ENCODE measurements at places on chromosomes 6 and 20.

DNA sequence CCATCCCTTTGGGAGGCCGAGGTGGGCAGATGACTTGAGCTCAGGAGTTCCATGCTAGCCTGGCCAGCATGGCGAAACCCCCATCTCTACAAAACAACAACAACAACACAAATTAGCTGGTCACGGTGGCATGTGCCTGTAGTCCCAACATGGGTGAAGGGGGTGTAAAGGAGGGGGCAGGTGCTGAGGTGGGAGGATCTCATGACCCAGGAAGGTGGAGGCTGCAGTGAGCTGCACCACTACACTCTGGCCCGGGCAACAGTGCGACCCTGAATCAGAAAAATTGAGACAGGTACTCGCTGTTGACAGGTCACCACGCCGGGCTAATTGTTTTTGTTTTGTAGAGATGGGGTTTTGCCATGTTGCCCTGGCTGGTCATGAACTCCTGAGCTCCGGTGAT, 4.2 kb downstream of the SCAF8 start:
- no peak for DNase-seq

GRCh38 chr20:64131406-64131805, 24.0 kb upstream of the NPBWR2 start:
- DNase-seq = no peak

DNA sequence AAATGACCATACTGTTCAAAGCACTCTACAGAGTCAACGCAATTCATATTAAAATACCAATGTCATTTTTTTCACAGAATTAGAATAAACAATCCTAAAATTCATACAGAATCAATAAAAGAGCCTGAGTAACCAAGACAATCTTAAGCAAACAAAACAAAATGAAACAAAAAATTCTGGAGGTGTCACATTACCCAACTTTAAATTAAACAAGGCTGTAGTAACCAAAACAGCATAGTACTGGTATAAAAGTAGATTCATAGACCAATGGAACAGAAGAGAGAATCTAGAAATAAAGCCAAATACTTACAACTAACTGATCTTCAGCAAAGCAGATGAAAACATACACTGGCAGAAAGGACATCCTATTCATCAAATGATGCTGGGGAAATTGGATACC, 346.9 kb upstream of the JAG1 start:
- no peak for DNase-seq

DNA sequence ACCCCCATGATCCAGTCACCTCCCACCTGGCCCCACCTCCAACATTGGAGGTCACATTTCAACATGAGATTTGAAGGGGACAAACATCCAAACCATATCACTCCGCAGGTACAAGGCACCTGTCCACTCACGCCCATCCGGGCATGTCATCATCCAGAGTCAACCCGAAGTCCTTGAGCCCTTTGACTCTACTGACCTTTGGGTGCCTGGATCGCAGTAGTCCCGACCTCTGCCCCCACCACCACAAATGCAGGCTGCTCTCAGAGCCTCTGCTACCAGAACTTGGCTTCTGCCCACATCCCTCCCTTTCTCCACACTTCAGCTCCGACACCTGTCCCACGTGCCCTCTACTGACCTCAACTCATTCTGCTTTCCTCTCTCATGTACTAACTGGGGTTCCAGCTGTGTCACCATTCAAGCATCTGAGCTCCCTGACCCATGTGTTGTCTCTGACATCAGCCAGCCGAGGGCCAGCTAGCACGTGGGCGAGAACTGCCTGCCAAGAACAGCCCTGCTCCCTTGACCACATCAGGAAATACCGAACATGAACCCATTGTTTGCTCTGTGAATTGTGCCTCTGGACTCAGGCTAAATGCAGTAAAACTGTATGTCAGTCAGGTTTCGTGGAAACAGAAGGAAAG, 498.3 kb upstream of the SULF2 start:
- DNase-seq = no peak

DNA sequence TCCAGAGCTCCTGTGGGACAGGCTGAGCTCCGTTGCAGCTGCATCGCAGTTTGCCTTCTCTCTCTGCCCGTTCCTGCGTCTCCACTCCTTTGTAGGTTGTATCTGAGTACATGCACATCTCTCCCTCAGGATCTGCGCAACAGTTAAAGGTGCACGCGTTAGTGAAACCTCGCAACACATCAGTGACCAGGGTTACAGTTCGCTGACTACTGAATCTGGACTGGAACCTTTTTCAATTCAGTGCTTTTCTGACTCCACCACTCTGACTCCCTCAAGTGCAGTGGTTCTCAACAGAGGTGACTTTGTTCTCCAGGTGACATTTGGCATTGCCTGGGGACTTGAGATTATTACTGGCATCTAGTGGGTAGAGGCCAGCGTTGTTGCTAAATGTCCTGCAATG, 44.0 kb downstream of the UST start:
- DNase-seq = no peak

GRCh38 chr6:26358511-26358981, 6.5 kb upstream of the BTN3A2 start:
- no peak for DNase-seq

GRCh38 chr20:56454754-56455153, 13.7 kb upstream of the RTF2 start:
- DNase-seq = no peak

DNA sequence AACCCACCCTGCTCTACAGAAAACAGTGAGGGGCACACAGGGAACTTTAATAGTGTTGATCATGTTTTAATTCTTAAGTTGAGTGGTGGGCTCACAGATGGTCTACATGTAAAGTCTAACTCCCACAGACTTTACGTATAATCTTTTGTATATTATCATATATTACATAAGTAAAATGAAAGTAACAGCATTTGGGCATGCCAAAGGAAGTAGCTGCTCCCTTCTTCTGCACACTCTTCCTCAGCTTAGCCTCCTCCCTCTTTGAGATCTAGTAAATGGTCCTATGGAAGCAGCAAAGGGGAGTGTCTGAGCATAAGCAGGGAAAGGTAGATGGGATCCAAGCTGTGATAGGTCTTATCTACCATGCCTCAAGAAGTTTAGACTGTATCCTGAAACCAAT, 11.2 kb downstream of the MED20 start:
- DNase-seq = no peak

DNA sequence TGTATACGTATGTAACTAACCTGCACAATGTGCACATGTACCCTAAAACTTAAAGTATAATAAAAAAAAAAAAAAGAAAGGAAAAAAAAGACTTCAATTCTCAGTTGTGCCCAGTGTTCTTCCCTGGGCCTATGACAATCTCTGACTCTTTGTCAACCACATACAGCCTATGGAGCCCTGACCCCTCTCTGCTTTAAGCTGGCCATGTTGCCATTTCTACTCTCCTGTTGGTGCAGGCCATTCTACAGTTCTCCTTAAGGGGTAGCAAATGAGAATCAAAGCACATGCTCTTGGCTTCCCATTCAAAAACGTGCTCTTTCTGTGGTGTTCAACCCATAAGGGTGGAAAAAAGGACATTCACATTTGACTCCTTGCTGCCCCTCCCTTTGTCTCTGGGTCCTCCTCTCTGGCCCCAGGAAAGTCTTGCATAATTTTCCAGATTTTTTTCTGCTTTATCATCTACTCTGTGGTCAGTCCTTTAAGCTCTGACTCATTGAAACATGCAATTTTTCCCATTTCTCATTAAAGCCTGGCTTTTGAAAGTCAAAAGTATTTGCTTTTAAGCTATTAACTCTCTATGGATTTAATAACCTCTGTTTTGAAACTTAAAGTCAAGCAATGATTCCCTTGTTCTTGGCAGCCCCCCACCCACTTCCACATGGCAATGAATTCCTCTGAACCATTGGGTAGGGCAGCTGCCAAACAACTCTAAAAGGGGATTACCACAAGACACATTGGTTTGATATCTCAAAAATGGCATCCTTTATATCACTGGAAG, 208.6 kb upstream of the MCHR2 start:
- no peak for DNase-seq

- DNase-seq = no peak
These were observed 29.5 kb upstream of the BHLHE23 start for GRCh38 chr20:63036291-63036690.

GRCh38 chr6:136070815-136071214, 179.3 kb downstream of the MTFR2 start:
- DNase-seq = no peak

DNA sequence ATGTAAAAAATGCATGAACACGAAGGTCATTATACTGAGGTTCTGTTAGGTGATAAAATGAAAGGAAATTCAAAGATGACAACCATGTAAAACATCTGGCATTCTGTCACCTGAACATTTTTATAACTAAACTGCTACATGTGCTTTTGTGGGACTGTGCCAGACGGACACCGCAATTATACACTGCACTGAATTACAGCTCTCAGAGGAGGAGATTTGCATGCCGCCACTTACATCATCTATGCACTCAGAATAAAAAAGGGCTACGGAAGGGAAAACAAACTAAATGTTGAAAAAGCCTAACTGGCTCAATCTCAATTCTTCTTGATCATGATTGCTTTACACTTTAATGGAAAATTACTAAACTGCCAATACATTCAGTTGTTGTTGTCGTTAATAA, 614.0 kb upstream of the EYS start:
- no peak for DNase-seq

DNA sequence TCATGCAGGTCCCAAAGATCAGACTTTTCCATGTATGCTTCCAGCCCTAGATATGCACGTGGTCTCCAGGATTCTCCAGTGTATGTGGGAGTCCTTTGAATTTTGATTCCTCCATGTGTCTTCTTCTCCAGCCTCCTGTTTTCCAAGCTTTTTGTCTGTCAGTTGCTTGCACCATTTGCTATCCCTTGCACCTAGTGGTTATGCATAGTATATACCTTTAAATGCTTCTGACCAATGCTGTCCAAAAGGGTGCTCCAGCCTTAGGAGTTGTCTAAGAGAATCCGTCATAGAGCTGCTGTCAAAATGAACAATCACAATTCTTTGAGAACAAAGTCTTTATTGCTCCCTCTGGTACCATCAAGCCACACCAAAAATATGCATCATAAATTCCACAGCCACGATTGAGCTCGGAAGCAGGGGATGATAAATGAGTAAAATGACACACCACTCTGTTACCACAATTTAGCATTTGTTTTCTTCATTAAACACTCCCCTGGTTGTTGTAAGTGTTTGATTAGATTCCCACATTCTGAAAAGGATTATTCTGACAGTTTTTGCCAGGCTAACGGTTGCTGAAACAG, 706.2 kb upstream of the GJE1 start:
- DNase-seq = no peak

DNA sequence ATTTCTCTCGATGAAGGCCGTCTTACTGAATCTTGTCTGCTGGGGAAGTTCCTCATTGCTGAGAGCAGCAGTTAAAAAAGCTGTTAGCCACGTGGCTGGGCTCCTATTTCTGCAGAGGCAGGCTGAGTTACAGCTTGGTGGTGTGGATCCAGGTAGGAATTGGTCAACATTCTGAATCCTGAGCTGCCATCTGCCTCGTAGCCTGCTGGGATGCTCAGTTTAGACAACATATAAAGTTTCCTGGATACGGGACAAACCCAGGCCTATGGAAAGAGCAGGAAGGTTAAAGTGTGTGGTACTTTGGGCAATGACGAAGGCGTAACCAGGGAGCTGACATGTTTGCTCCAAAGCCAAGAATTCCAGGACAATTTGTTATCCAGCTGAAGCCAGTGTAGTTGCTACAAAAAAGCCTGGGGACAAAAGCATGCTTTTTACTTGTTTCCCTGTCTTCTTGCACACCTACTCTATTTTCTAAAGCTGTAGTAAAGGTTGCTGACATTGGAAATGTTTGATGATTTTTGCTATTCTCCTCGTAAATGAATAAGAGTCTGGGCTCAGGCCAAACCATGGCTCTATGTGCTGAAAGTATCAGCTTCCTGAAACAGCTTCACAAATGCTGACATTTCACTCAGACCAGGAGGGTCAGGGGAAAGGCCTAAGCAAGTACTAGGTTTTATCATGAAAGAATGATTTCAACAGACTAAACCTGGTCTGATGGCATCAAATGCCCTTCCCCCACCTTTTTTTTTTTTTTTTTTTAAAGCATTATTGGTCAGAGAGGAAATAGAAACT, 12.4 kb upstream of the MYLK2 start:
- DNase-seq = no peak

- no peak for DNase-seq
These were observed 180.1 kb upstream of the MMS22L start for GRCh38 chr6:97462938-97463598.

DNA sequence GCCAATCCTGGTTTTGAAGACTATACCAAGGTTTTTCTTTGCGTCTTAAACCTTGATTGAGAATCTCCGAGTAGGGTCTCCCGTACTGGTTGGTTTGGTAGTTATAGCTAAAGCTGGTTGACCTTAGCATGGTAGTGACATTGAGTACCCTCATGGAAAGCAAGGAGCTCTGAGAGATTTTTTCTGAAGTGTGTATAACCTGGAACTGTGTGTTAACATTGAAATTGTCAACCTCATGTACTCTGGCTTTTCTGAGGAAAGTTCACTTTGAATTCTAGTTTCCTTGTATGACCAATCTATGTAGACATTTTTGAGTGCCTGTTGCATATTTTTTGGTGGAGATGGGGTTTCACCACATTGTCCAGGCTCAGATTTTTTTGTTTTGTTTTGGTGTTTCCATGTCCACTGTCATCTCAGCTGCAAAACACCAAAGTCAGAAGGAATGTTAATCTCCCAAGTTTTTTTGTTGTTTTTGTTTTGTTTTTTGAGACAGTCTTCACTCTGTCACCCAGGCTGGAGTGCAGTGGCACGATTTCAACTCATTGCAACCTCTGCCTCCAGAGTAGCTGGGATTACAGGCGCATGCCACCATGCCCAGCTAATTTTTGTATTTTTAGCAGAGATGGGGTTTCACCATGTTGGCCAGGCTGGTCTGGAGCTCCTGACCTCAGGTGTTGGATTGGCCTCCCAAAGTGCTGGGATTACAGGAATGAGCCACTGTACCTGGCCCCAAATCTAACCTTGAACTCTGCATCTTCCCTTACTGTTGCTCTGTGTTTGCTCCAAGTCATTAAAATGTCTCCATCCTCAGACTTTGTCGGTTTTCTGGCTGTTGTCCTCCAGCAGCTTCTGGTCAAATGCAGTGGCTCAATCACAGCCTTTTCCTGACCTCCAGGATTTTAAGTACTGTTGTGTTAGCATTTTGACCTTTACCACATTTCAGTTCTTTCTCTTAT, 4.3 kb downstream of the RPS12 start:
- no peak for DNase-seq
